Germinal center (tissue), 1 donor: ENCODE measurements at places on chromosomes 11 and 22.

GRCh38 chr11:94678901-94679300 lies 89.3 kb upstream of the AMOTL1 start:
- no peak for DNase-seq

DNA sequence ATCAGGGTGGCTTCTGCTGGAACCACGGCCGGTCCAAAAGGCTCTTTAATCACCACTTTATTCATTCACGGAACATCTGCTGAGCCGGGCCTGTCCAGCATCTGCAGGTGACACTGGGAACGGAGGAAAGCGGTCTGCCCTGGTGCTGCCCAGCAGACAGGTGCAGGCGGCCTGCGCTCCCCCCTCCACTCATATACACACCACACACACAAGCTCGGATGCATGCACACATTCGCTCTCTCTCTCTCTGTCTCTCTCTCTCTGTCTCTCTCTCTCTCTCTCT lies 736.9 kb downstream of the BRD1 start:
- no peak for DNase-seq

GRCh38 chr22:38347944-38348750 lies 30.9 kb upstream of the CSNK1E start:
- DNase-seq = no peak

DNA sequence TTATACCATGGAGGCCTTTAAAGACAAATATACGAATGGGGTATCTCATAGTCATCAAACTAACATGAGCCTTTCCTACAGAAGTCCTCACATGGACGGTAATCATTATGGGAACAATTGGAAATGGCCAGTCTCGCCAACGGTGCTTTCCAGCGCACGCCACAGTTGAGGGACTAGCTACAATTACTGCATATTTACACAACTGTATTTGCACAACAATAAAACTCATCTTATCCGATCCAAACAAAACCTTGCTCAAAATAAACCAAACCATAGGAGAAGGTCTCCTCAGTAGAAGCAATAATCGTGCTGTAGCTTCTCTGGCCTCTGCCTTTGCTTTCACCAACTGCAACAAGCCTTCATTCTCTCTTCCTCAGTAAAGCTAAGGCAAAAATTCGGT lies 5.9 kb downstream of the CADM1 start:
- no peak for DNase-seq

DNA sequence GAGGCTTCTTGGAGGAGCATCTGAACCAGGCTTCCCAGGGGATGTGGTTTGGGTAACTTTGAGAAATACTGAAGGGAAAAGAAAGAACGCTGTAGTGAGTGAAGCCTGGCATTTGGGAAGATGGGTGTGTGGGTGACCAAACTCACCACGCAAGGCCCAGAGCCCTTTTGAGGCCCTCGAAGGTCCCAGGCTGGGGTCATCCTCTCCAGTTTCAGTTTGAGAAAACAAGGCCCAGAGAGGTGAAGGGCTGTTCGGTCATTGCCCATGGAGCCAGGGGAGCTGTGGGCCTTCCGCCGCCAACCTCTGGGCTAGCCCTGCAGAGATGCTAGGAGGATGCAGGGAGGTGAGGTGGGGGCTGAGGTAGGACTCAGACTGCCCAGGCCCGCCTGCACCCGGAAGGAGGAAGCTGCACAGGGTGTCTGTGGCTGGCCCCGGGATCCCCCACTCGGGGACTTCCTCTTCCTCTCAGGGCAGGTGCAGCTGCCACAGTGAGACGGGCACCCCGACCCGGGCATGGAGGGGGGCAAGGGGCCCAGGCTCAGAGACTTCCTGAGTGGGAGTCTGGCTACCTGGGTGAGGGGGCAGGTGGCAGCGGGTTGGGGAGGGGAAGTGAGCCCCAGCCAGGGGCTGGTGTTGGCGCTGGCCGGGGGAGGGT lies at the start of gene CCDC88B:
Gene CCDC88B, plus strand, starts transcription at position 451 of the 655 bp plus-strand sequence. Its CDS starts 63 bp downstream, at position 514.
- DNase-seq = peak; percentile 94

GRCh38 chr11:112519751-112520150 lies 259.1 kb upstream of the PLET1 start:
- DNase-seq = no peak

DNA sequence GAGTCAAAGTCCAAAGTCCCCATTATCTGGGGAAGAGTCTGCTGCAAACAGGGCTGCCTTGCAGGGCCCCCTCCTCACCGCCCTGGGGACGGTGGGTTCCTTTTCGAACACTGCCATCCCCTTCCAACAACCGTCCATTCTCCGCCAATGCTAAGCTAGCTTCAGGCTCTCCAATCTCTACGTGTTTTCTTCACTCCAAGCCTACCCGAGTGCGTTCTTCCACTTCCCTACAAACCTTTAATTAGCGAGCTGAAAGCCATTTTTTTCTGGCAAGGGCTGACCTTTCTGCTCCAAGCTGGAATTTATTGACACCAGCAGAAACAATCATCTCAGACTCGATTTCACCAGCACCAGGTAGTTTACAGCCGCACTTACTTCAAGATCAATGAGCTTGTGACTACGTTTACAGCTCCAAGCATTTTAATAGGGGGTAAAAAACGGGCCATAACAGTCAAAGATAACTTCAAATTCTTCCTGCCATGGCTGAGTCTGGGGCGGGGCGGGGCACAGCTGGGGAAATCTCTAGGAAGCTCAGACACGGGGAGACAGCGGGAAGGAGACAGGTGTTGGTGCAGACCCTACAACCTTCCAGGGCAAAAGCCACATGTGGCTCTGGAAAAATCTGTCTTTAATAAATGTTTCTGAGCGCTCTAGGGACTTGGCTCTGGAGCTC lies 82.2 kb downstream of the PHF21B start:
- no peak for DNase-seq

DNA sequence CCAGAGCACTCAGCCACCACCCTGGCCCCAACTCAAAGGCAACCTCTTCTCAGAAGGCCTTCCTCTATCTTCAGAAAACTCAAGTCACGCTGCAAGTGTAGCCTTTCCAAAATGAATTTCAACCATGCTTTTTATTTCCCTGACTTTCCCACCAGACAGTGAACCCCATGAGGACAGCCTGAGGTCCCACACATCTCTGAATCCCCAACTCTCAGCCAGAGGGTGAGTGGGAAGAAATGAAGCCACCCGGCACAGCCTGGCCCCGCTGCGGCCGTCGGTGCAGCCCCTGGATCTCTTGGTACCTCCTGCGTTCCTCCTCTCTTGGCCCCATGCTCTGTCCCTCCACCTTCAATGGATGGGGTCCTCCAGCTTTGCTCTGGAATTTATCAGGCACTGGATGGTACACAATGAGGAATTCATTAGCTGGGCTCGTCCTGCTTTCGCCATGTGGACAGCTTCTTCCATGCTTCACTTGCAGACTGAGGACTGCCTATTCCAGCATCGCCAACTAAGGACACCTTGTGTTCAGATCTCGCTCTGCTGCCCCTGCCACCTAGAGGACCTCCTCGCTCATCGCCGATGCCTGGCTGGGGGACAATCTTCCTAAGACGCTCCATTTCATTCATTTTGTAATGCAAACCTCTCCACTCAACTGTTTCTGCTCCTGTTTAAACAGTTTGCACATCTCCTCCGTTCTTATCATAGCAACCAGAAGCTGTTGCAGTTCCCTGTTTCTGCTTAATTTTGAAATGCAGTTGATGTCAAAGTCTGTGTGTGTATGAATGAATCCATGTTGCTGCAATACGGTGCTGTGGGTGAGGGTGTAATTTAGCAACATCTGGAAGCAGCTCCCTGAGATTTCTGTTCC lies 672.1 kb downstream of the TBC1D22A start:
- no peak for DNase-seq

DNA sequence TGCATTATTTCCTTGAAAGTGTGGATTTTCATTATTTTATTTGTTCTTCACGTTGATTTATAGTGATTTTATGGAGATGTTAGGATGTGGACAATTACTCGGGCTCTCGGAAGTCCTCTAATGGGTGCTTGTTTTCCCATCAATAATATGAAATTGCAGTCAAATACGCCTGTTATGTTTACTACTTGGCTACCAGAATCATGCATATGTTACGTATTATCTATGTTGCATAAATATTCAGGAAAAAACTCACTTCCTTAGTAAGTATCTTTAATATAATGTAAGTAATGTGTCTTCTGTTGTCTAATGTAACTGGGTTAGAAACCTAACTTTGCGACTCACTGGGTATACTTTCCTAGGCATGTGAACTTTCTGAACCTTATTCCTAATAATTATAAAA lies 823.4 kb upstream of the CHORDC1 start:
- DNase-seq = no peak

- DNase-seq = no peak
Measured at GRCh38 chr11:45481026-45481425, 184.4 kb downstream of the CHST1 start.

DNA sequence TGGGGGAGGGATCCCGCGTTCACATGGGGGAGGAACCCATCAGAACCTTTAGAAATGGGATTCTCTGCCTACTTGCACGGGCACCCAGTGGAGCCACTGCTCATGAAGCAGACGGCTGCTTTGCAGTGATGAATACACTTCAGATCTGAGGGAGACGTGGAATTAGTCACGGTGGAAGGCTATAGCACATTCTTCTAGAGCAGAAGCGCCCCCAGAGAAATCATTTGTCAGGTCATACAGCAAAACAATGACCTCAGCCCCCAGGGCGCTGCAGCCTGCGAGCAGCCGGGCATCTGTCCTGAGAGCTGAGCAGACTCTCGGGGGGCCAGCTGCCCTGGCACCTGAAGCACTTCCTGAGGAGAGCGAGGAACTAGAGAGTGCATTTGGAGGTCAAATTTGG lies 12.7 kb downstream of the TP53AIP1 start:
- DNase-seq = no peak

DNA sequence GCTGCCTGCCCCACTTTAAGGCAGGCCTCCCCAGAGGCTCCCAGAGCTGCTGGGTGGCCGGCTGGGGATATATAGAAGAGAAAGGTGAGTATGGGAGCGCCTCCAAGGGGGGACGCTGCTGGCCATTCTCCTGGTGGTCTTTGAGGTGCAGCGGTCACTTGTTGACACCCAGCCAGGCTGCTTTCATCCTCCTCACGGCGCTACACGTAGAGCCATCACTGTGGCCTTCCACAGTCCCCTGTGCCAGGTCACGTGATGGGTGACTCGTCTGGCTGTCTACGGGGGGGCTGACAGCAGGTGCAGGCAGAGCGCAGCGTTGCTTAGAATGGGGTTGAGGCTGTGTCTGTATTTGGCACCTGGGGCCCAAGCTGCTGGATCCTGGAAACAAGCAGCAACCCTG lies 1.9 kb downstream of the ACR start:
- DNase-seq = no peak

DNA sequence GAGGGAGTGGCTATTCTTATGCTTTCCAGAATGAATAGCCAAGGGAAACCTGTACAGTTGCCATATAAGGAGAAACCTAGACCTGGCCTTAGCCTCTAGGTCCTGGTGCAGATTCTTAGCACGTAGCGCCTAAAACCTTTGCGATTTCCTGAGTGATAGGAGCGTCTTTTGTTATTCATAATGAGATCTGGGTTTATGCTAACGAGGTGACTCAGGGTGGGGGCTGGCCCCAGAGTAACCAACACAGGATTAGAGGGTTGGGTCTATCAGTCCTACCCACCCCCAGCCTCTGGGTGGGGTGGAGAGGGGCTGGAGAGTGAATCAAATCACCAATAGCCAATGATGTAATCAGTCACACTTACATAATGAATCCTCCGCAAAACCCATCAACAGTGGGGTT lies 73.4 kb upstream of the PARVG start:
- no peak for DNase-seq

- DNase-seq = no peak
Measured at GRCh38 chr22:45223304-45224117, 17.2 kb downstream of the KIAA0930 start.

GRCh38 chr11:119375337-119376196 lies 5.9 kb downstream of the USP2 start:
- DNase-seq = no peak

- DNase-seq = no peak
Measured at GRCh38 chr11:86874304-86875056, 74.1 kb downstream of the PRSS23 start.

- DNase-seq = no peak
Measured at GRCh38 chr11:41659985-41660384, 200.5 kb upstream of the LRRC4C start.

GRCh38 chr22:39501644-39502108 lies 414 bp upstream of the MIEF1 start:
- DNase-seq = no peak

- peak; percentile 88 for DNase-seq
Measured at GRCh38 chr22:41919357-41920224, 4.7 kb upstream of the SHISA8 start.

DNA sequence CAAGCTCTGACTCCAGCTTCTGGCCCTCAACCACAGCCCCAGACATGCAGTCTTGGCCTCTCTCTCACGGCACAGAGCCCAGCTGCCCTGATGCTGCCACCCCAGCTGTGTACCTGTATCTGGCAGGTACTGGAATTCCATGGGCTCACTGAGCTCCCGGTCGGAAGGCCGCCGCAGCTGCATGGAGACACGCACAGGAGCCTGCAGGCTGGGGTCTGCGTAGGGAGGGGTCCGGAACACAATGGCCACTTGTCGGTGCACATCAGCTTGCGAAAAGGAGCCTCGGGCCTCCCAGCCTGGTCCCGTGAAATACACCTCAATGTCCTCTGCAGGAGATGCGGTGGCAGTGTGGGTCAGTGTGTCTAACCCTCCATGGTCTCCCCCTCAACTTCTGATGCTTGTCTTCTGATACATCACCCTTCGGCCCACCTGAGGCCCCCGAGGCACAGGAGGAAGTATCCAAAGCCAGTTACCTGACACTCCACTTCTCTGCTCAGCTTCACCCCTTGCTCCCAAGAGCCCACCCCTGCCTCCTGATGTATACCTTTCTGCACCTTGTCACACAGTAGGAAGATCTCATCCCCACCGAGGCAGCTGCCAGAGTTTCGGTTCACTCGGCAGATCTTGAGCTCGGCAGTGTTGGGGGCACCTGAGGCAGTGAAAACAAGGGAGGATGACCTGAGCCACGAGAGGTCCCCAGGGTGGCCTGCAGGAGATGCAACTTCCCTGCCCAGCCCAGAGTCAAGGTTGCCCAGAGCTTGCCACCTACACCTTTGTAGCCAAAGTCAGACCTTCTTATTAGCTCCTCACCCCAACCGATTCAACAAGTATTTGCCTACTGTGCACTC lies 4.3 kb downstream of the RELA start:
- DNase-seq = no peak

GRCh38 chr22:45840483-45840882 lies 136.5 kb downstream of the WNT7B start:
- no peak for DNase-seq

DNA sequence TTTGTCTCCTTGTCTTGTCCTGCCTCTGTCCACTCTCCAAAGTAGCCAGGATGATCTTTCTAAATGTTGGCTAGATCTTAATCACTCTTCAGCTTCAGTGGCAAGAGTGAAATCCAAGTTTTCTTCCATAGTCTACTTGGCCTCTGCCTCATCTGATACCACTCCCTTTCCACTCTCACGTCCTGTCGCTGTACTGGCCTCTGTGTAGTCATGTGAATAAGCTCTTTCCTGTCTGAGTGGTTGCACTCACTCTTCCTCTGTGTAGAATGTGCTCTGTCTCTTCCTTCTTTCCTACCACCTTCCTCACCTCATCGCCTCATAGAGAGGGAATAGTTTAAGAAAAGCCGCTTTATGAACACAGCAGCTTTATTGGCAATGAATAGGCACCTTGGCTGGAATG lies 86.5 kb downstream of the WNT11 start:
- DNase-seq = no peak

- no peak for DNase-seq
Measured at GRCh38 chr11:63505857-63506528, at the start of gene LGALS12. Gene LGALS12, plus strand, starts transcription at chr11:63506084. Its CDS starts 375 bp downstream, at chr11:63506459.

- no peak for DNase-seq
Measured at GRCh38 chr11:67022341-67022933, 497 bp upstream of the SYT12 start.
